ENCODE measurements at places on chromosomes 2 and 18. TPM values are rescaled to one million over a fixed set of nuclear protein-coding genes. Genes with fewer than 3 reads are reported as not detected.

DNA sequence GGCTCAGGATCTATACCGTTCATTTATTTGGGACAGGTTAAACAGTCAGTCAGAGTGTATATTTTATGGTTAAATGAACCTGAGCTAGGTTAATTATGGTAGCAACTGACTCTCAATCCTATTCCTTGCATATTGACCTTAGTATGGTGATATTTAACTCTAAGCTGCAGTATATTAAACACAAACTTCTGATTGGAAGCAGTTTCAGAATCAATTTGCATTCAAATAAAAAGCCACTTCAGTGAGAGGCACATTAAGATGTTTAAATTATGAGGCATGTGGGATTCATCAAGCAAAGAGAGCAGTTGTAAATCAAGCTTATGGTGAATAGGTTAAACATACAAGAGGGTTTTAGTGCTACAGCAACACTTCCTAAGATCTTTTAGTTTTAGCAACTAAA, 40.4 kb downstream of the FRZB start:
- DNase-seq, result no peak

GRCh38 chr18:25262920-25263319, 89.0 kb downstream of the ZNF521 start:
- DNase-seq, result no peak

GRCh38 chr2:127011796-127012195, 95.2 kb downstream of the BIN1 start:
- no peak for DNase-seq

DNA sequence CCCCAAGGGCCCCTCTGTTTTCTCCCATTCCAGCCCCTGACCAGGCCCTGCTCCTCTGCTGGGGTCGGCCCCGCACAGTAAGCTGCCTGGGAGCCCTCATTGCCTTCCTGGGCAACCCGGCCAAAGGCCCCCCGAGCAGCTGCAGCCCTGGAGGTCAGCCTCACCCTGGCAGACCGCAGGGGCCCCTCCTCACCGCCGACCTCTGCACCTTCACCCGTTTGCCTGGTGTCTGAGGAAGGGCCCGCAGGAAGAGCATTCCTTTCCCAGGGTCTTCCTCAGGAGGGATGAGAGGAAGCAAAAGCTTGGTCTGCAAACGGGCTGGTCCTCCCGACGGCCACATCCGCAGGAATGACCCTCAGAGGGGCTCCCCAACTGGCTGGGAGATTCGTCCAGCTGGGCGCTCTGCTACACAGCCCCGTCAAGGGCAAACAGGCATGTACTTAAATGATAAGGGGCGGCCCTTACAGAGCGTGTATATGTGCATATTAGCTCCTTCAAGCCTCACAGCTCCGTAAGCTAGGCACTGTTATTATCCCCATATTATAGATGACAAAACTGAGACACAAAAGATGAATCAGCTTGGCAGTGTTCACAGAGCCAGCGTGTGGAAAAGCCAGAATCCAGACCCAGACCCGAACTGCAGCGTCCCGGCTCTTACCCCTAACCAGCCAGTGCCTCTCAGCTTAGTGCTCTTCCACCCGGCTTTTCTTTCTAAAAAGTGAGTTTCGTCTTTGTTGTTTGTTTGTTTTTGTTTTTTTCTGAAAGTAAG, 52.8 kb downstream of the SLC4A1AP start:
- DNase-seq, result no peak

DNA sequence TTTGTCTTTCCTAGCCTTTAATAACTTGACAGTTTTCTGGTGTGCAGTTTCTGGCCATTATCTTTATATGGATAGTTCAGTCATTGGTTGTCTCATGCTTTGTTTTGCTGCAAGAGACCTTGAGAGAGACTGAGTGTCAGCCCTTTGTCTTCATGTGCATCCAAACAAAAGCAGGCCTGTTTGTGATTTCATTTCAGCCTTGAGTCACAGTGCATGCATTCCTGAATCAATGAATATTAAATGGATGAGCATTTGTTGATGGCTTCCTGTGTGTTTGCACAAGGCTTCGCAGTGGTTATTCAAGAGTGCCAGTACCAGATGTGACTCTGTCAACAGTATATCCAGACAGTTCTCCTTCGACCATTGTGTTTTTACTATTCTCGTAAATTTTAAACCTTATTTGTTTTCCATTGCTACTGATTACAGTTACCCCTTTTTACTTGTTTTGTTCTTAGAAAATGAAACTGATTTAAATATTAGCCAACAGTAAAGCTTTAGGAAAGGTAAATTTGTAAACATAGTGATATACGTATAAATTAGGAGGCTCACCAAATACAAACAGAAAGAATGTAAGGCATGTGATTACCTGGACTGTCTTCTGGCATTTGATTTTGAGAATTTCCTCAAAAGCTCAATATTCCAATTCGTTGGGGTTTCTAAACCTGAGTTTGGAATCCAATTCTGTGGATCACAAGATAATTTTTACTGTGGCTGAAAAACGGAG, 319.8 kb downstream of the CTNNA2 start:
- DNase-seq, result no peak

GRCh38 chr2:219001577-219002394, 8.6 kb upstream of the CRYBA2 start:
- DNase-seq, result no peak

DNA sequence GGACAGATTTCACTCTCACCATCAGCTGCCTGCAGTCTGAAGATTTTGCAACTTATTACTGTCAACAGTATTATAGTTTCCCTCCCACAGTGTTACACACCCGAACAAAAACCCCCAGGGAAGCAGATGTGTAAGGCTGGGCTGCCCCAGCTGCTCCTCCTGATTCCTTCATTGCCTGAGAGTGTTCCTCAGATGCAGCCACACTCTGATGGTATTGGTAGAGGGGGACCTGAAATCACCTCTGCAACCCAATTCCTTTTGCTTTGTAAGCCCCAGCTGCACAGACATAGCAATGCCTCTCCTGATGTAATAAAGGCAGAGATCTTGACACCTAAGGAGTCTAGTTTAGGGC, 1529.8 kb downstream of the RPIA start:
- DNase-seq, result no peak

- no peak for DNase-seq
These were observed 161.2 kb downstream of the RTN4 start for GRCh38 chr2:54889053-54889452.

GRCh38 chr18:50696929-50697328, 122.9 kb downstream of the MRO start:
- no peak for DNase-seq

DNA sequence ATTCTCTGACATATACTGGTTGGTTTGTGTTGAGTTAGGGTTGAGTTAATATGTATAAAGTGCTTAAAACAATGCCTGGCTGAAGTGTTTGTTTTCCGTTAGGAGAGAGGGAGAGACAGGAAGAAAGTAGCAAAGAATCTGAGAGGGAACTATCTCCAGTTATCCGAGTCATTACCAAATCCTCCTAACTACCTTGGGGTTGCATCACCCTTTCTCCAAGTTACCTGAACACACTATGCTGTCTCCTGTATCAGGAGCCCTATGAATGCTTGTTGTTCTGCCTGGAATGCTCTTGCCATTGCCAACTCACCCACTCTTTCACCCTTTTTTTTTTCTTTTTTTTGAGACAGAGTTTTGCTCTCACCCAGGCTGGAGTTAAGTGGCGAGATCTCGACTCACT, 47.9 kb upstream of the ITGAV start:
- DNase-seq, result no peak

DNA sequence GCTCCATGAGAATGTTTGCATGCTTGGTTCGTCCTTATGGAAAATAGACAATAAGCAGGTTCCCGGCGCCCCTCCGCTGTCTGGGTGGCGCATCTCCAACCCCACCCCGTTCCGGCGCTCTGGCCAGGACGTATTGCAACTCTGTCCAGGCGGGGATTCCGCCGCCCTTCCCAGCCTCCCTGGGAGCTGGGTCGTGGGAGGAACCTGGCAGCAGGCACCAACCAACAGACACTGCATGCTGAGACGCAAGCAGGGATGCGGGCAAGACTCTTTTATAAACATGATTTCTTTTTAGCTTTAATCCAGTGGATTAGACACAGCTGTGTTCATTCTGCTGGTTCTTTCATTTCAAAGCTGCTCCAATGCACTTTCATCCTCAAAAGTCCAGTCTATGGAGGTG, 240.2 kb downstream of the SH3BP4 start:
- no peak for DNase-seq

DNA sequence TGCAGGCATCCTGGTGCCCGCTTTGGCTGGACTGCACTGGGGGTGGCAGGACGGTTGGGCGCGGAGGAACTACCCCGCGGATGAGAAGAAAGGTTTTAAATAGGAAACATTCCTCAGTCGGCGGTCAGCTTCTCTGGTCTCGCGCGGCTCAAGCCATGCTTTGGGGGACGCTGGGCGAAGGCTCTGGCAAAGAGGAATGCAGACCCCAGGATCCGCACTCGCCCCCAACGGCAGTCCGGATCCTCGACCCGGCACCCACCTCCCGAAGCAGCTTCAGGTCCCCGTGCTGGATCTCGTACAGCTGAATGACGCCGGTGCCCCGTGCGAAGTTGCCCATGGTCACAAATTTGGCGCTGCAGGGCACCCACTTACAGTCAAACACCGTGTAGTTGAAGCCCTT, 686 bp upstream of the PNO1 start:
- no peak for DNase-seq

- no peak for DNase-seq
These were observed 618.6 kb downstream of the ZEB2 start for GRCh38 chr2:143901185-143901842.

DNA sequence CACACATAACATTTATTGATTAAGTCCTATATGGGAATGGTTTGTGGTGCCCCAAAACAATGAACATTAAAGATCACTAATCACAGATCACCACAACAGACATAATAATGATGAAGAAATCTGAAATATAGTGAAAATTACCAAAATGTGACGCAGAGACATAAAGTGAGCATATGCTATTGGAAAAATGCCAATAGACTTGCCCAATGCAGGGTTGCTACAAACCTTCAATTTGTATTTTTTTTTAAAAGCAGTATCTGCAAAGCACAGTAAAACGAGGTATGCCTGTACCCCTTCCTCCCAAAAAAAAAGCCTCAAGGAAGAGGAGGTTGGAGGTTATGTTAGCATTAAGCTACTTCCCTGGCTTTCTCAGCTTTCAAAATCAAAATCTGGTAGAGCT, 131.1 kb downstream of the RBMS1 start:
- no peak for DNase-seq

- no peak for DNase-seq
These were observed 24.6 kb downstream of the EML4 start for GRCh38 chr2:42193722-42194187.

GRCh38 chr2:210562091-210562490, 5.7 kb downstream of the CPS1 start:
- DNase-seq, result no peak

Gene GAREM2
- total RNA-seq, result 5.9 TPM

Gene STPG4
- not detected for total RNA-seq

Gene ALLC
- not detected for total RNA-seq

Gene KCNG3
- 0.16 TPM for total RNA-seq

Gene ZNF892
- total RNA-seq, result 4.8 TPM

Gene MERTK
- 1.0 TPM for total RNA-seq

Gene DSG4
- not detected for total RNA-seq

Gene ZNF512
- 25.1 TPM for total RNA-seq

Gene CYP20A1
- total RNA-seq, result 21.0 TPM

Gene CXCR1
- total RNA-seq, result not detected

Gene POTEE
- total RNA-seq, result 0.62 TPM
